ENCODE measurements at places on chromosomes 3 and 15. TPM values are rescaled to one million over a fixed set of nuclear protein-coding genes. Genes with fewer than 3 reads are reported as not detected.

Gene NTRK3
- 1.6 TPM for total RNA-seq

Gene MAGI1
- 87.4 TPM for total RNA-seq

GRCh38 chr15:90914305-90915080 is 11.4 kb downstream of the MAN2A2 start:
- no peak for DNase-seq

DNA sequence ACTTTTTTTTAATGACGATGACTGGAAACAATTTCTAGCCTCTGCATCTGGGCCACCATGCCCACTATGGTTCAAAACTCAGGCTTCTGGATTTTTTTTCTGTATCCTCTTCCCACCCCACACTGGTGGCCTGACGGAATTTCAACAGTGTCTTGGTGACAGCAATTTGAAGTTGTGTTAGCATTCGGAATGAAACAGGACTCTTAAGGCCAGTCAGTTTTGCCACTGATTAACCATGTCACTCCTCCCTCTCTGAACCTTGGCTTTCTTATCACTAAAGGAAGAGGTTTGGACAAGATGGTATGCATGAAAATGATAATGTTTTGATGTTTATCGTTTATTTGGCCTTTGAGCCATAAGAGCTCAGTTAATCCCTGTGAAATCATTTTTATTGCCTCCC is 41.6 kb upstream of the BDH1 start:
- DNase-seq, result no peak

DNA sequence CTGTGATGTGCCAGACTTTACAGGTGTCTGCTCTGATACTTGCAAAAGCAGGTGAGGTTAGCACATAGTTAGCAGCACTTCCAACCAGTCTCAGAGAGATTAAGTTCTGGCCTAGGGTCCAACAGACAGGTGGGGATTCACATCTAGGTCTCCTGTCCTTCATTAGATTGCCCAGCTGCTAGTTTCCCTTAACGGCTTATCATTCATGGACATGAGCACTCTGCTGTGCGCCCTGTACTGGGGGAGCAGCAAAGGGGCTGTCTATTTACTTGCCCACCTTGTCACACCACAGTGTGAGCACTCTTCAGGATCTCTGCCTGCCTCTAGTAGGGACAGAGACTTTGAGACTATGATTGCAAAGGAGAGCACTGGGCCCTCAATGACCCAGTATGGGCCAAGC is 8.7 kb downstream of the SPSB4 start:
- DNase-seq, result no peak

All from mucosa of gallbladder (tissue), 1 donor.